ENCODE measurements at places on chromosomes 16 and 17. TPM values are rescaled to one million over a fixed set of nuclear protein-coding genes. Genes with fewer than 3 reads are reported as not detected.

The DOC2A gene
- total RNA-seq, result 10.5 TPM

The MRM1 gene
- 2.7 TPM for total RNA-seq

The OR2C1 gene
- total RNA-seq, result 0.62 TPM

The TANGO6 gene
- 30.1 TPM for total RNA-seq

The KRTAP4-5 gene
- not detected for total RNA-seq

The HSD11B2 gene
- not detected for total RNA-seq

The CSH1 gene
- not detected for total RNA-seq

The CACNA1G gene
- total RNA-seq, result 20.1 TPM

The ELMO3 gene
- total RNA-seq, result 0.16 TPM

The ACSM2A gene
- total RNA-seq, result not detected

The CCL4L2 gene
- 17.3 TPM for total RNA-seq

The CFDP1 gene
- 37.3 TPM for total RNA-seq

The NBR1 gene
- 64.3 TPM for total RNA-seq

The ITPRIPL2 gene
- total RNA-seq, result 5.1 TPM

The MYADML2 gene
- 0.16 TPM for total RNA-seq

The CFAP97D1 gene
- not detected for total RNA-seq

The KRTAP4-4 gene
- total RNA-seq, result not detected

The IGF2BP1 gene
- 1.9 TPM for total RNA-seq

The PRSS22 gene
- not detected for total RNA-seq

The KDM6B gene
- total RNA-seq, result 16.4 TPM

The UBALD1 gene
- 1.7 TPM for total RNA-seq

The NOTUM gene
- total RNA-seq, result 0.31 TPM

The OSGIN1 gene
- total RNA-seq, result 0.31 TPM

The PPP1R1B gene
- total RNA-seq, result 8.1 TPM

The CTRB1 gene
- total RNA-seq, result not detected

The BICDL2 gene
- total RNA-seq, result not detected

The KRT15 gene
- 0.16 TPM for total RNA-seq

The CSF3 gene
- total RNA-seq, result 0.16 TPM

The TBX2 gene
- 0.47 TPM for total RNA-seq

The RGS11 gene
- total RNA-seq, result 2.8 TPM

The MED1 gene
- total RNA-seq, result 30.7 TPM

The ALOX15B gene
- total RNA-seq, result 0.16 TPM

The AGRP gene
- not detected for total RNA-seq

The CCDC144A gene
- 4.4 TPM for total RNA-seq

The PSMD11 gene
- total RNA-seq, result 53.2 TPM

The FUS gene
- 50.4 TPM for total RNA-seq

The GAS2L2 gene
- 0.16 TPM for total RNA-seq

The SULT1A2 gene
- total RNA-seq, result not detected

The PMP22 gene
- 12.0 TPM for total RNA-seq

The ZPBP2 gene
- not detected for total RNA-seq

The ABCC12 gene
- total RNA-seq, result 1.2 TPM

The NPIPB13 gene
- total RNA-seq, result 0.78 TPM

The AOC2 gene
- total RNA-seq, result 0.78 TPM

The GRAPL gene
- total RNA-seq, result not detected

The GINS2 gene
- 4.2 TPM for total RNA-seq

The TUBB3 gene
- 2,684 TPM for total RNA-seq

The BFAR gene
- total RNA-seq, result 52.6 TPM

The SLC2A4 gene
- total RNA-seq, result 0.16 TPM

The EPX gene
- not detected for total RNA-seq

The ERAL1 gene
- total RNA-seq, result 21.8 TPM

The NPIPB2 gene
- 0.78 TPM for total RNA-seq

The SPIRE2 gene
- total RNA-seq, result 17.0 TPM

The EXOC7 gene
- 93.3 TPM for total RNA-seq

The KRT33A gene
- total RNA-seq, result not detected

The SCPEP1 gene
- total RNA-seq, result 5.6 TPM

The HOXB5 gene
- not detected for total RNA-seq

The TEKT5 gene
- 1.2 TPM for total RNA-seq
